Left ventricle myocardium inferior (tissue), 1 donor: ENCODE measurements at places on chromosomes 3 and 15. TPM values are rescaled to one million over a fixed set of nuclear protein-coding genes. Genes with fewer than 3 reads are reported as not detected.

- no peak for DNase-seq
Measured at GRCh38 chr15:48408327-48408726, 77.1 kb downstream of the DUT start.

DNA sequence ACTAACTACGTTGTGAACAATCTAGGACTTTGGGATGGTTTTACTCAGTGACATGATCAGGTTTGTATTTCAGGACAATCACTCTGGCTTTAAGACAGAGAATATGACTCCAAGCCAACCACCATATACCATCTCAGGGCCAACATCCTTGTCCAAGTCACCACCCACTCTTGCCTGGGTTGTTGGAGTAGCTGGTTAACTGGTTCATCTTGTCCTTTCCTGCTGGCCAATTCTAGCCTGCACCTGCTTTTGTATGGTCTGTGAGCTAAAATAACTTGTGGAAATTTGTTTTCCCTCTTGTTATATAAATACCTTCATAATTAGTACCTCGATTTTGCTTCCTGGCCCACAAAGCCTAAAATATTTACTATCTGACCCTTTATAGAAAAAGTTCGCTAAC lies 306.8 kb upstream of the STT3B start:
- no peak for DNase-seq

ZNF80 gene
- total RNA-seq: not detected

- DNase-seq: peak; percentile 46
Measured at GRCh38 chr3:183555541-183556081, at the start of gene KLHL6. Gene KLHL6, minus strand, starts transcription at chr3:183555706. Its CDS starts 53 bp downstream, at chr3:183555653.

- no peak for DNase-seq
Measured at GRCh38 chr3:143040261-143040879, 39.0 kb downstream of the U2SURP start.

DNA sequence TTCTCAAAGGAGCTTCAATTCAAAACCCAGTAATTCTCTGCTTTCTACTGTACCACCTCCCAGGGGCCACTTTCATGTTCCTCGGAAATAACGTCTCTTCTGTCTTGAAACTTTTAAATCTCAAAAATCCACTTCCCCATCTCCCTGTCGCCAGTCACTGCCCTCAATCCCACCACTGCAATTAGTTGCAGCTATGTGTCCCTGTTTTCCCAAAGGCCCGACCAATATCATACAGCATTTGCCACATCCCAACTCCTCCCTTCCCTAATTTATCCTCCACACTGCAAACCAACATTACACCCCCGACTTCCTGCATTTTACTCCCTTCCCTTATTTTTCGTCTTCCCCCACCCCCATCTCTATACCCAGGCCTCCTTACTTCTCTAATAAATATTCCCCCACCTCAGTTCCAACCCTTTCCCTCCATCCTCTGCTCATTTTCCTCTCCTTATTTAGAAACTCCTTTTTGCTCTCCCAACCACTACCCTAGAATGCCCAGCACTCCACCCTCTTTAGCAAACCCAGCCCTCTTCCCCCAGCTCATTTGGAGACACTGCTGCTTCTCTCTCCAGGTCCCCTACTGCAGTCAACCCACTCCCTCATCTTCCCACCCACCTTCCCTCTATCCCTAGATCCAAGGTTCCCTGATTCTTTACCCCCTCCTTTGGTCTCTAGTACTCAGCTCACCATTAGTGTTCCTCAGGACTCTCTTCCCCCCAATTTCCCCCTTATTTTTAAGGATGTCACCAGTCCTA lies 1.1 kb downstream of the NPTN start:
- DNase-seq: no peak

DNA sequence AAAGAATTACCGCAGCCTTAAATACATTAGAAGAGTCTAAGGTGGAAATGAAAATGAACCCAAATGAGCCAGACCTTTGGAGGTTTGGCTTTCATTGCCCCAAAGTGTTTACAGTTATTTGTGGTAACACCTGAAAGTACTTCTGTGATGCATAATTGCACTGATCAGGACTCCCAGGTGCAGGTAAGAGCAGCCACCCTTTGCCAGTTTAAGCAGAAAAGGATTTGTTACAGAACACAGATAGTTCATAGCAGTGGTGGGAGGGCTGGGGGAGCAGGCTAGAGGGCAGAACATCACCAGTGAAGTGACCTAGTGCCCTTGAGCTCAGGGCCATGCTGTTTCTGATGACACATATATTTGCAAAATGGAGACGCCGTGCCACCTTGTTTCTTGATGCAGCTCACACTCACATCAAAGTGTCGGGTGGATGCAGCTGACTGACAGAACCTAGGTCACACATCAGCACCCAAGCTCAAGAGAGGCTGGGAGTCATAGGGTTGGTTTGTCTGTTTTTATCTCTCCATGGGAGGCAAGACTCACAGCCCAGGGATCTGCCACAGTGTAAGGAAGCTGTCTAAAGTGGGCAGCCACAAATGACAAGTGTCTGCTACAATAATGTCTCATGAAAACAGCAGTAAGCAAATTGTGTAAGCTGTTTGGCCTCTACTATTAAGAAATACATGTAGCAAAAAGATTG lies 49.1 kb downstream of the NEK11 start:
- DNase-seq: no peak

SEMA5B gene
- total RNA-seq: 5.3 TPM

DNA sequence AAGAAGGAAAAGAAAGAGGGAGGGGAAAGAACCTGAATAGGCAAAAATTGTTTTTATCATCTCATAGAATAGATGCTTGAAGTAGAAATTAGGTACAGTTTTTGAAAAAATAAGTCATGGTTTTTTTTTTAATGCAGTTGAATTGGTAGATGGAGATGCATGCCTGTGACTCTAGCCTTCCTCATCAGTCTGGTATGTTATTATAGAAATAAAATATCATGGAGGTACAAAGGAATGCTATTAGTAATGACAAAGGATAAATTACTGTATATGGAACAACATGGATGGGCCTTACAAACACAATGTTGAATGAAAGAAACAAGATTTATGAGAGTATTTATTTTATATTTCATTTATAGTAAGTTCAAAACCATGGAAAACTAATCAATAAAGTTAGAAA lies 162.4 kb upstream of the GALNT15 start:
- no peak for DNase-seq

DNA sequence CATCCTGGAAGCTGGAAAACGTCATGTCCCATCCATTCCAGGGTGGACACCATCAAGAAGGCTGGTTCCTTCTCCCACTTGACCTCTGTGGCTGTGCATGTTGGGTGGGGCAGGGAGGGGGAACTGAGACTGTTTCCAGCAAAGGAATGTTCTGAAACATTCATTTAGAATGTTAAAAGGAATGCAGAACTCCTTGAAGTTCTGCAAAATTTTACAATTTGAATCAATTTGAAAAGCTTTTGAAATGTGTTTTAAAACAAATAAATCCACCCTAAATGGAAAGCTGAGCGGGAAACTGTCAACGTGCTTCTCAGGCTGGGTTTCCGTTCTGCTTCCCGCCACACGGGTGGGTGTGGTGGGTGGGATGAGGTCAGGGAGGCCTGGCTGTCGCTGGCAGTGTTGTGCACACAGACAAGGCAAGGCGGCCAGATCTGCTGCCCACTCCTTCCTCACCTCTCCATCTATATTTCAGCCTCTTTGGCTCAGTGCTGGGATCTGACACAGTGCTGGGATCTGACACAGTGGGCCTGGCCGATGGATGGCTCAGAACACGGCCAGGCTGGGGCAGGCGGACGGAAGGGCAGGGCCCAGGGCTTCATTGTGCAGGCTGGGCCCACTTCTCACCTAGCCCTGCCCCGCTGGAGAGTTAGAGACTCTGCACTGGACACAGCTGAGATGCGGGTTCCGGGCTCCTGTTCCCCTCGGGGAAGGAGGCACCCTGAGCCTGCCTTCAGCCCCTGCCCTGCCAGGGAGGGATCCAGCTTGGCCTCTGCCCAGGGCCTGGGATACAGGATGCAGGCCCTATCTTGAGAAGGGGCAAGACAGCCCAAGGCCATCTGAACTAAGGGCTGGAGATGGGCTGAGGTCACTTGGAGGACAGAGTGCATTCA lies 110.4 kb downstream of the TMEM266 start:
- no peak for DNase-seq

ANKRD34C gene
- 0.66 TPM for total RNA-seq

DNA sequence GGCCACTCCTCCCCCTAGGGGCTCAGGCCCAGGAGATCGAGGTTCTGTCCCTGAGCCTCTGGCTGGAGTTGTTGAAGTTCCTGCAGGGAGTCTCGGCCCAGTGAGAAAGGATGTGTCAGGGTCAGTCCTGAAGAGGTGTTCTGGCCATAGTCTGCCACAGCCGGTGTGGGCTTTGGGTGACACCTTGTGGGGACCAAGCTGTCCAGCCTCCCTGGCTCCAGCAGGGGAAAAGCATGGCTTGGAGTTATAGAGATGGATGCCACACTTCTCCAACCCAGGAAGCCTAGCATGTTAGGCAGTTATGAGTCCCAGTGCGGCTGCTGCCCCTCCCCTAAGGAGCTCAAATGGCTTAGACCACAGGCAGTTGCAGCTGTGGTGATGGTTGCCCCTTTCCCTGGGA lies 945.6 kb upstream of the GBE1 start:
- DNase-seq: no peak

RBM5 gene
- total RNA-seq: 58.4 TPM

BFSP2 gene
- total RNA-seq: not detected

DNA sequence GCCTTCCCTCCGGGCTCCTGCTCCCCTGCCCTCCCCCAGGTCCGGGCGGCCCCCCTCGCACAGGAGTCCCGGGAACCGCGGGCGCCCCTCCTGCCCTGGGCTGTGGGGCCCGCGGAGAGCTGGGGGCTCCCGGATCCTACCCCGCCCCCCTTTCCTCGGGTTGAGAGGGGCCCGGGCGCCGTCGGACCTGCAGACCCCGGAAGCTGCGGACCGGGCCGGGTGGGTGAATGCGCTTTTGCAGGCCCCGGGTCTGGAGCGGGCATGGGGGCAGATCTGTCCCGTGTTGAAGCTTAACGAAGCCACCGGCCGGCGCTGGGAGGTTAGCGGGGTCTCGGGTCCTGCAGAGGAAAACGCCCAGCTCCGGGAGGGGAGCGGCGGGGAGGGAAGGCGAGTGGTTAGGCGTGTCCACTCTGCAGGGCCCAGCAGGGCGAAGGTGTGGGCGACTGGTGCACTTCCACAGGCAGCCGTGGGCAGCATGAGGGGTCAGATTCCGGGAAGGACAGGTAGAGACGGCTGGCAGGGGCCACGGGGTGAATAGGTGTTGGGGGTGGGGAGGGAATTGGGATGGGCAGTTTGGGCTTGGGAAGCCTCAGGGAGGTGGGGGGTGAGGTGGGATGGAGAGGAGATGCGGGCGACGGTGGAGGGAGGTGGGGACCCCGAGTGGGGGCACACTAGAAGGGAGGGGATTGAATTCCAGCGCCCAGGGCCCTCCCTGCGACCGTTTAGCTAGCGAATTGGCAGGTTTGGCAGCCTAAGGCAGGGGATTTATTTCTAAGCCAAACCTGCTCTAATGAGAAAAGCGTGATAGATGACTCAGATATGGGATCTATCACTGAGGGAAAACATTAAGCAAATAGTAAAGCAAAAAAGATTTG lies 635 bp downstream of the CD276 start:
- no peak for DNase-seq

GRCh38 chr3:18501679-18502343 lies 76.7 kb upstream of the SATB1 start:
- DNase-seq: no peak

DNA sequence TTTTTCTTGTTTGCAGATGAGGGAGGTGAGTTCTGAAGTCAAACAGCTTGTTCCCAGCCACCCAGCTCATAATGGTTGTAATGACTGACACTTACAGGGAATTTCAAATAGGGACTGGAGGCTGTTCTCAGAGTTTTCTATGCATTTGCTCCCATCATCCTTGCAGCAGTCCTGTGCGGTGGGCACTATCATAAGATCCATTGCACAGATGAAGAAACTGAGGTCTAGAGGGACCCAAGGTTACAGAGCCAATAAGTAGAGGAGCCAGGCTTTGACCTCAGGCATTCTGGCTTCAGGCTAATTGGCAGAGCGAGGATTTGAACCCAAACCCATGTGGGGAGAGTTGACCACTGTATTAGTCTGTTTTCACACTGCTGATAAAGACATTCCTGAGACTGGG lies 32.4 kb downstream of the FAH start:
- no peak for DNase-seq

GRCh38 chr15:51766341-51766740 lies 14.9 kb downstream of the TMOD2 start:
- no peak for DNase-seq

DNA sequence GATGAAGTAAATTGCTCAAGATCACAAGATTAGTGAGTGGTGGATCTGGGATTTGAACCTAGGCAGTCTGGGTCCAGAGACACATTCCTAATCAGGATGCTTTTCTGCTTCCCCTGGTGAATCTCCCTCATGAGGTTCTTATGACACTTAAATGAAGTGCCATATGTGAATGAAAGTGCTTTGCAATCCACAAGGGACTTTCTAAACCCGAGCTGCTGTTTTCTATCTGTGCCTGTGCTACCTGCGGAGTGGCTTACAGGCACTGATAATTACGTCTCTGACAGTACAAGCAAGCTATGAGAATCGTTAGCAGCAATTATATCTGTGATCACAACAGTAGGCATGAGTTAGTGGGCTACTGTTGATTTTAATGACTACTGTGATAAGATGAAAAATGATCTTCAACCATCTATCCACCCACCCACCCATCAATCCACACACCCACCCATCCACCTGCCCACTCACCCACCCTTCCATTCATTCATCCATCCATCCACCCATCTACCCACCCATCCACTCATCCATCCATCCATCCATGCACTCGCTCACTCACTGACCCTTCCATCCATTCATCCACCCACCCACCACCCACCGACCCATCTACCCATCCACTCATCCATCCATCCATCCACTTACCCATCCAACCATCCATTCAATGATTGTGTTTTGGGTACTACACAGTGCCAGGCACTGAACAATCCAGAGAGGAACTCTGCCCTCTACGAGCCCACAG lies 51.8 kb downstream of the ATP2B2 start:
- no peak for DNase-seq

DNA sequence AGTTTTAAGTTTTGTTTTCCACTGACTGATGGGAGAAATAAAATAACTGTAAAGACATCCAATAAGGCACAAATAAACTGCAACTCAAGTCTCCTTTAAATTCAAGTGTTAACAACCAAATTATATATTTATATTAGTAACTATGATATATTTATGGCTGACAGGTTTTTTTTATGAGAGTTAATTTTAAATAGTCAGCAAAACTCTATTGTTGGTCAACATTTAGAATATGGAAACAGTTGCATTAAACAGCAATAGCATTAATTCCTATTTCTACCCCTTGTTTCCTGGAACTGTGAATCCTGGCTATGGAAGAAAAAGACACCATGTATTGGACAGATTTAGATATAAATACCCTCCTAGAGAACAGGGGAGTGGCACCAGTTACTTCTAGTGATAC lies 16.5 kb upstream of the DIPK2A start:
- DNase-seq: no peak

DNA sequence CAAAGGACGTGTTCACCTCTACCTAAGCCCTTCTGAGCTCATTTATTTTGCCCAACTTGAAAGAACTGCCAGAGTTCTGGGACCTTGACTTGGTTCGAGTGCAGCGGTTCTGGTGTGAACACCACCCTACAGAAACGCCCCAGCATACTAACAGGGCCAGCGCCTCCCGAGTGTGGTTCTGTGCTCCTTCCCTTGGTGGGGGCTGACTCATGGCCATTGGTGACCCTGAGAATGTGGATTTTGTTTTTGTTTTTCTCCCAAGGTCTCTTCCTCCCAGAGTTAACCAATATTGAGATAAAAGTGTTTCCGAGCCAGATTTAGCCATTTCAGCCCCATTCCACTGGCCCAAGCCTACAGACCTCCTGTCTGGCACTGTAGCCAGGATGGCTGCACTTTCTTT lies 27.9 kb downstream of the SEMA7A start:
- no peak for DNase-seq

GRCh38 chr3:134441321-134441720 lies 44.5 kb downstream of the ANAPC13 start:
- DNase-seq: no peak

DUOXA2 gene
- total RNA-seq: not detected
